GM20000 (cell line): ENCODE measurements at places on chromosomes 3 and 15.

DNA sequence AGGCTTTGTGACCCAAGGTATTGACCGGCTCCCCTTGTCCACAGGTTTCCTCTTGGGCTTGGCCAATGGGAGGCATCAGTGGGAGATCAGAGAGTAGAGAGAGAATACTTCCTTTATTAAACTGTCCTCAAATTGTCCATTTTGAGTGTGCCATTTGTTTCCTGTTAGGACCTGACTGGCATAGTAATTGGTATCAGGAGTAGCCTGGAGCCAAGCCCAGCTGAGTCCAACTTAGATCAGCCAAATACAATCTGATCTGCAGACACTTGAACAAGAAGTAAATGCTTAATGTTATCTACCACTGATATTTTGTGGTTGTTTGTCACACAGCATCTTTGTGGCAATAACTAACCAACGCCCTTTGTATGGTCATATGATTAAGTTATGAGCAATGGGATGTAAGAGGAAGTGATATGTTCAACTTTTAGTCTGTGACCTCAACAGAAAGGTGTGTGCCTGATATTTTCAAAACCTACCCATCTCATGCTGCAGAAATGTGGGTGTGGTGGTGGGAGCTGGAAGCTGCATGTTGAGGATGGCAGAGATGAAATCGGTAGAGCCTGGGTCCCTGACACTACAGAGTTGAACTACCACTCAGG is 13.3 kb downstream of the MYD88 start:
- DNase-seq = no peak

DNA sequence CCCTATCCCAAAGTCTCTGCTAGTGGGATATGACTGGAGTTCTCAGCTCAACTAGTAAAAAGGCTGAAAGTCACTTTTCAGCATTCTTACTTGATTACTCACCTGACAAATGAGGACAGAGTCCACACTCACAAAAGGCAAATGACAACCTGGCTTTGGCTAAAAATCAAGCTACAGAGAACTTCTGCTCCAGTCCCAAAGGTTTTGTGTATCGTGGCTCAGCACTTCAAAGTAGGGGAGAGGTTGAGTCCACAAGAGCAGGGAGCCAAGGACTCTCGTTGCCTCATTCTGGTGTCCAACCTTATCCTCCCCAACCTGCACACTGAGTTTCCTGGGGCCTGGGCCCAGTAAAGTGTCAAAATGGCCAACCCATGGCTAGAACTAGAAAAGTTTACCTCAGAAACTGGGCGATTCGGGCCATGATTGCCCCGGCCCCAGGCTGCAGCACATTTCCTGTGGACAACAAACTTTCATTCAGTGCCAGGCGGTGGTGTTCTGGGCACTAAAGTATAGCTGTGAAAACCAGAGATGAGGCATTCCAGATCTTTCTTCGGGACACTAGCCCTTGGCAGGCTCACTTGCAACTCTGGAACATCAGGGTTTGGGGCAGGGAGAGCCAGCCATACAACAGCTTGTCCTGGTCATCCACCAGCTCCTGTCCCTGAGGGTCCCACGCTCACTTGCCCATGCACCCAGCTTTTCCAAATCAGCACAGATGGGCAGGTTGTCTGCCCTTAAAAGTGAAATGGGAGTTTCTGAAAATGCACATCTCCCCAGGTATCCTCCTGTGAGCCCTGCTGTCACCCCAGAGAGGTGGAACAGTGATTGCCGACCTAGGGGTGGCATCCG is 3.1 kb downstream of the ACAA1 start:
- no peak for DNase-seq

DNA sequence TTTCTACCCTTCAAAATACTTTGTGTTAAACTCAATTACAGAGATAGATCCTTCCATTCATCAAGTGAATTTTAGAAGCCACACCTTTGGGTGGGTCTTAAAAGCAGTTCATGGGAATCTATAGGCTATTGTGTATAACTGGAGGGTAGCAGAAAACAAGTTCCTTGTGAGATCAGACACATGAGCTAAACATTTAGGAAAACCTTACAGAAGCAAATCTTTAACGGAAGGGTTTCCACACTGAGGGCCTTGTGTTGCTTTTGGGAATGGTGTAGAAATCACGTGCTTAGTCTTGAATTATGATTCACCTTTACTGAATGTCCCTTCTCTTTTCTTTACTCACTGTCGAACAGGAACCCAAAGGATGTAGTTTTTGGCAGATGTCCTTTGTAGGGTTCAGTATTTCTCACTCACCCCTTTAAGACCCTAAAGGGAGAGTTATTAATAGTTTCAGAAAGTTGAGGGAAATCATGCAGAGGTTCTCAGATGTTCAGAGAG is 257.3 kb upstream of the CTDSPL start:
- DNase-seq = no peak

- no peak for DNase-seq
These were observed 176.3 kb downstream of the RAB11A start for GRCh38 chr15:66045542-66045941.

DNA sequence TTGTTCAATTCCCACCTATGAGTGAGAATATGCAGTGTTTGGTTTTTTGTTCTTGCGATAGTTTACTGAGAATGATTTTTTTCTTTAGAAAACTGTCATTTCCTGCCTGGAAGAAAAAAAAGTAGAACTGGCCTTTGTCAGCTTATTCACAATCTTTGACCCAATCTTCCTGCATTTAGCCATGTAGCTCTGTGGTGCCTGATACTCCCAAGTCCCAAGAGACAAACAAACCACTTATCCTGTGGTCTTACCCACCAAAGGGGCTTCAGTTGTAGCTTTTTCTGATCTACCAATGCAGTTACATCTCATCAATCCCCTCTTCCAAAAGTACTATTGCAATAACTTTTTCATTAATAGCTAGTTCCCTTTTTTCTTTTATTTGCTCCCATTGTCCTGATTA is 444.6 kb downstream of the GRM7 start:
- DNase-seq = no peak

DNA sequence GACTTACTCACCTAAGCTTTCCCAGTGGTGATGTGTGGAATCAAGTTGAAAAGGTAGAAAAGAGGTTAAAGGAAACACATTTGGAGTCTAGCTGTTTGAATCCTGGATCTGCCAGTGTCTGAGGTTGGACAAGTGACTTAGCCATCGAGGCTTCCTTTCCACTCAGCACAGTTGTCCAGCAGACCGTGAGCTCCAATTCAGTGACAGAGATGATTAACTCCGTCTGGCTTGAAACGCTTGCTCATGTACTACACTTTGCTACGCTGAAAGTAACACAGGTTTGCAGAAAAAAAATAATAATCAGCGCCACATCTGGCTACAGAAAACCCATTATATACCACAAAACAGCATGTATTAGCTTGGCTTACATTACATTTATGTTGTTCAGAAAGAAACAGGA is 364.9 kb upstream of the MCTP2 start:
- no peak for DNase-seq

- DNase-seq = no peak
These were observed 3.6 kb upstream of the SMAD6 start for GRCh38 chr15:66698318-66698961.

DNA sequence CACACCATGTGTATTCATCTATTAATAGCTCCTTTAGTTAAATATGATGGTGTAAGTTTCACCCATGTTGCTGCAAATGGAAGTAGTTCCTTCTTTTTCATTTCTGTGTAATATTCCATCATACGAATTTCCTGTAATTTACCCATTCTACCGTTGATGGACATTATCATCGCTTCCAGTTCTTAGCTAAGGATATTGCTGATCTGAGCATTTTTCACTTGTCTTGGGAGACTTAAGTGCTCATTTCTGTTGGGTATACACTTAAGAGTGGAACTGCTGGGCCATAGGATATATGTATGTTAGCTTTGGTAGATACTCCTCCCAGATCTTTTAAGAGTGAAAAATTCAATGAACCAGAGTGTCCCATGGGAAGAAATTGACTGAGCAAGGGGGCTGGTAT is 11.0 kb downstream of the PLIN1 start:
- no peak for DNase-seq

GRCh38 chr15:52103217-52104207 is 9.1 kb downstream of the BCL2L10 start:
- peak; percentile 74 for DNase-seq

DNA sequence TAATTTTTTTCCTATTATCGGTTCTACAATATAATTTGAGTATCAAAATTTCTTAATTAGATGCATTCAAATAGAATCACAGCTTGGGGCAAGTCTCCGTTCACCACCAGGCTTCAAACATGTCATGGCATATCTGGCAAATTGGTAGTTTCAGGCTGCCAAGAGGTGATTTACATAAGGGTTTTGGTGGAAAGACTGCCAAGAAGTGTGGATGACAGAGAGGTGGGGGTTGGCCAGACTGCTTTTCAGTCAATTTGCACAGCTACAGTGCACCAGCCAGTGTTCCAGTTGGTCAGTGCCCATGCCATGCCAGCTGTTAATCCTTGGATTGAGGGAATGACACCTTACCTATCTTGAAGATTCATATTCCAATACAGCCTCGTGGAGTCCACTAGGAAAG is 8.4 kb upstream of the GSK3B start:
- no peak for DNase-seq

- peak; percentile 90 for DNase-seq
These were observed at the start of gene TMF1 for GRCh38 chr3:69051756-69052471. Gene TMF1, minus strand, starts transcription at chr3:69052333. Its CDS starts 247 bp downstream, at chr3:69052086.

DNA sequence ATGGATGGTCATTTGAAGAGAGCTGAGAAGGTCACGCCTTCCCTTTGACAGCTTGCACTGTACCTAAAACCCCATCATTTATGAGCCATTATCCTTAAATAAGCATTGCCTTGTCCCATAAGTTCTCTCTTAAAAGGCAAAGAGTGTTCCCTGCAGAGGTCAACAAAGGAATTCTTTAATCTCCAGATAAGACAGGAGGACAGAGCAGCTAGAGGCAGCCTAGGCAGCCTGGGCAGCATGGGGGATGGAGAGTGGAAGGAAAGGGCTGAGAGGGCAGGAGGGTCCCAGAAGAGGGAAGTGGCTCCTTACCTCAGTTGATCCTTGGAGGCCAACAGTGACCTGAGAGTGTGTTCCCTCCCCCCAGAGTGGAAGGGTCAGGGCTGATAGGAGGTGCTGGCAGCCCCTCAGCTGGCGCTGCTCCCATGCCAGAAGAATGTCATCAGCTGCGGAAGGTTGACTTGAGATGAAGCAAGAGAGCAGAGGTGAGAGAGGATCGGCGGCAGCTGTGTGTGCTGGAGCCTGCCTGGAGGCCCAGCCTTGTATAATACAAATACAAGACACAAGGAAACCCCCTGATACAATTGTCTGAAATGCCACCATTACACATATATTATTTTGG is 12.8 kb downstream of the KBTBD13 start:
- DNase-seq = no peak

DNA sequence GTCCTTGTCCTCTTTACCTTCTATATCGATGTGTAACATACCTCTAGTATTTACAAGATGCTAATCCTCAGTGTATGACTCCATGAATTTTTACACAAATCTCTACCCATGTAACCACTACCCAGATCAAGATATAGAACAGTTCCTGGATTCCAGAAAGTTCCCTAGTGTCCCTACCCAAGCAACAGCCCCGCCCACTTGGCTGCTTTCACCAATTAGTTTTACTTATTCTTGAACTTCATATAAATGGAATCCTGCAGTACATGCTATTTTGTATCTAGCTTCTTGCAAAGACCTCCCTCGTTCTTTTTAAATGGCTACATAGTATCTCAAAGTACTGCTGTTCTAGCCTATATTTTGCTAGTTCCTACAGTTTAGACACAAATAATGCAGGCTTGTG is 33.0 kb downstream of the CD276 start:
- DNase-seq = no peak

DNA sequence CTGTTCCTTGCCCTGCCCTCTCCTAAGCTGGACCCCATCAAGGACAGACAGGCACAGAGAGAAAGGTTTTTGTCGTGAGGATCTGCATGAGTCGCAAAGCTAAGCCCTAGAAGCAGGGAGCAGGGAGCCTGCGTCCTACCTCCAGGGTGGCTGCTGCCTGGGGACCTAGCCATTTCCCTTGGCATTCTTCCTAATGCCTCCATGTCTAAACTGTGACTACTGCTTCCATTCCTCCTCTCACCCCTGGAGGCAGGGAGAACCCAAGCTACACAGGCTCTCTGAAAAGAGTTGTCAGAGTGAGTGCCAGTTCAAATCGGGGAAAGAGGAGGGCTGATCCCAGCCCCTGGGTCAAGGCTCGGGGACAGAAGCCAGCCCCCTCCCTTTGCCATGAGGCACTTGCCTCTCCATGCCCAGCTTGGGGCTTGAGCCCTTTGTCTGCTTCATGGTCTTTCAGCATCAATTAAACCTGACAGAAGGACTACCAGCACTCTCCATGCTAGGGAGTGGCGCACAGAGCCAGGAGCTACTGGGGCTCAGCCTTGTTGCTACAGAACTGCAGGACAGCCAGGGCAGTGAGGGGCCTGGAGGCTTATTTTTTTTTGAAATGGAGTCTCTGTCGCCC is 2.4 kb downstream of the GCHFR start:
- no peak for DNase-seq

- DNase-seq = no peak
These were observed 16.8 kb downstream of the IGDCC4 start for GRCh38 chr15:65405791-65406423.

GRCh38 chr3:197465197-197465995 is 90.4 kb downstream of the BDH1 start:
- no peak for DNase-seq

- DNase-seq = no peak
These were observed 4.2 kb downstream of the SPG21 start for GRCh38 chr15:64985366-64986033.

GRCh38 chr3:178384321-178385230 is 151.7 kb upstream of the KCNMB2 start:
- no peak for DNase-seq

DNA sequence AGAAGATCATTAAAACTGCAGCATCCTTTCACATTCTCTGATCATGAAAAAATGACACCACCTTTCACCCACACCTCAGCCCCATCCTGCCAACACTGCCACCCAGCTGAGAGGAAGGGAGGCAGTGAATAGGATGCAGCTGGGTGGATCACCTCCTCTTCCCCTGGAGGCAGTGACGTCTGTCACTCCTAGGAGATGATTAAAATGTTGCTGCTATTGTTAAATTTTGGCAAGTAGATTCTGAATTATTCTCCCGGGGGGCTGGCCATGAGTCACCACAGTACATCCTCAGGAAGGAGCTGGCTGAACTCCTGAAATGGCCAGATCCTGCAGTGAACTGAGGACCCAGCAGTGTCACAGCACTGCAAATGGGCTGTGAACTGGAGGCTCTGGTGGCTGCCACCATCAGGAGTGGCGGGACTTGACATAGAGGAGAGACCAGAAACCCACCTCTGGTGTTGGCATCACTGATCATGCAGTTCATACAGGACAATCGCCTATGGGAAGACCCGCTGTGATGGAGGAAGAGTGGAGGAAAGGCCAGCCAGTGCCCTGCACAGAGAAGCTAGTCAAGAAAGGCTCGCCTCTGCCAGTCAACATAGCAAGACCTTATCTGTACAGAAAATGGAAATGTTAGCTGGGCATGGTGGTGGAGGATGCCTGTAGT is 199.1 kb downstream of the FAM43A start:
- no peak for DNase-seq

- DNase-seq = no peak
These were observed 5.6 kb downstream of the GMPS start for GRCh38 chr3:155876037-155876436.

- DNase-seq = no peak
These were observed 81.8 kb downstream of the WDR76 start for GRCh38 chr15:43908516-43909050.

DNA sequence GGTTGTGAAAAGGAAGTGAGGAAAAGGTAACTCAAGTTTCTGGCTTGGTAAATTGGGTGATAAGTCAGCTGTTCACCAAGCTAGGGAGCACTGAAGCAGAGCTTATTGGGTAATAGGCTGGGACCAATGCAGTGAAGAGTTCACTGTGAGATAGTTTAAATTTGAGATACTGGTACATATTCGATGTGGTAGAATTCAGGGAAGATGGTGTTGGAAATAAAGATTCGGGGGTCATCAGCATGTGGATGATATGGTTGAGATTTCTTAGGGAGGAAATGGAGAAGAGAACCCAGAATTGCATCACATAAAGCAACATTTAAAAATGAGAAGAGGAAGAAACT is 16.9 kb downstream of the MME start:
- no peak for DNase-seq
